ENCODE measurements at places on chromosomes 7 and 10. TPM values are rescaled to one million over a fixed set of nuclear protein-coding genes. Genes with fewer than 3 reads are reported as not detected.

CLCN1 gene
- not detected for total RNA-seq

AOAH gene
- not detected for total RNA-seq

NEUROG3 gene
- total RNA-seq: not detected

ARL3 gene
- 6.1 TPM for total RNA-seq

SPDYE3 gene
- not detected for total RNA-seq

EIF5AL1 gene
- 0.18 TPM for total RNA-seq

UPK3BL2 gene
- 0.65 TPM for total RNA-seq

CCDC7 gene
- 1.3 TPM for total RNA-seq

NXPH1 gene
- total RNA-seq: not detected

TAS2R3 gene
- total RNA-seq: not detected

EN2 gene
- not detected for total RNA-seq

AFAP1L2 gene
- total RNA-seq: 2.5 TPM

DPP6 gene
- total RNA-seq: not detected

VAX1 gene
- not detected for total RNA-seq

ARHGEF5 gene
- 3.4 TPM for total RNA-seq

FAM180A gene
- 0.49 TPM for total RNA-seq

DNAH11 gene
- under 0.01 TPM for total RNA-seq

CRHR2 gene
- not detected for total RNA-seq

ADARB2 gene
- total RNA-seq: not detected

CALML3 gene
- not detected for total RNA-seq

CPED1 gene
- 10.5 TPM for total RNA-seq

GDF2 gene
- not detected for total RNA-seq

SPAM1 gene
- total RNA-seq: not detected

MINDY4 gene
- 7.9 TPM for total RNA-seq

SOSTDC1 gene
- total RNA-seq: not detected
